ENCODE measurements at places on chromosomes 1 and 21.

DNA sequence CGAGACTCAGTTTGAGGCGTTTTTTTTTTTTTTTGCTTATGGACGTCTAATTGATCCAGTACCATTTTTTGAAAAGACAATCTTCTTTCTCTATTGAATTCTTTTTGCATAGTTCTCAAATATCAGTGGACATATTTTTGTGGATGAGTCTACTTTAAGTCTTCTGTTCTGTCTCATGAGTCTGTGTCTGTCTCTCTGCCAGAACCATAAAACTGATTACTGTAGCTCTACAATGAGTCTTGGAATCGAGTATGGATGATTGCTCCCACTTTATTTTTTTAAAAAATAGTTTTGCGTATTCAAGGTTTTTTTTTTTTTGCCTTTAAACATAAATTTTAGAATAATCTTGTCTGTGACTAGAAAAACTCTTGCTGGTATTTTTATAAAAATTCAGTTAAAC lies 323.5 kb downstream of the ZNF326 start:
- no peak for DNase-seq

DNA sequence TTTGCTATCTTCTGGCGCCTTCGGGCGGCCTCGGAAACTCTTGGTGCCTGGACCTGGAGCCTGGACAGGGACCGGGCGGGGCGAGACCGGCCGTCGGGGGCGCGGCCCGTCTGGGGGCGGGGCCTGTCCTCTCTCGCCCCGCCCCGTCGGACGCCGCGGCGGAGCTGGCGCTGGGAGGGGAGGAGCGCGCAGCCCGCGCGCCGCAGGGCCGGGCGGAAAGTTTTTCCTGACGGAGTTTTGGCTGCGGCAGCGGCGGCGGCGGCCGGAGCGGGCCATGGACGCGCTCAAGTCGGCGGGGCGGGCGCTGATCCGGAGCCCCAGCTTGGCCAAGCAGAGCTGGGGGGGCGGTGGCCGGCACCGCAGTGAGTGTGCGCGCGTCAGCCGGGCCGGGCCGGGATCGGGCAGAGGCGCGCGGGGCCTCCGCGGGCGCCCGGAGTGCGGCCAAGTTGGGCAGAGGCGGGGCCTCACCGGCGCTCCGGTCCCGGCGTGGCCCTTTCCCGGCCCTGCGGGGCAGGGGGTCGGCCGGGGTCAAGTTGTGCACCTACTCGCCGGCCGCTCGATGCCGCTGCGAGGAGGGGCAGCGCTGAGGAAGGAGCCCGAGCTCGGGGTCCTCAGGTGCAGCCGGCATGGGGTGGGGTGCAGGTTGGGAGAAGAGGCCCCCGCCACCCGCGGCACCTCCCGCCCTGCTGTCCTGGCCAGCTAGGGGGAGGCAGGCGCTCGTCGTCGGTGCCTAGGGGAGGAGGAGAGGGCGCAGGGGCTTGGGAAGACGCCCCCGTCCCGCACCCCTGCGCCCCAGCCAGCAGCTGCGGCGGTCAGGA lies at the start of gene LDLRAP1:
TSS of gene LDLRAP1 (plus strand) at position 182 of the 818 bp plus-strand sequence. CDS start at position 275, 93 bp downstream.
- no peak for DNase-seq

- no peak for DNase-seq
Observed at GRCh38 chr1:192584866-192585265, 9.3 kb downstream of the RGS1 start.

- no peak for DNase-seq
Observed at GRCh38 chr1:109909561-109909960, 1.1 kb upstream of the CSF1 start.

GRCh38 chr1:9841460-9841859 lies 17.7 kb upstream of the CLSTN1 start:
- no peak for DNase-seq

DNA sequence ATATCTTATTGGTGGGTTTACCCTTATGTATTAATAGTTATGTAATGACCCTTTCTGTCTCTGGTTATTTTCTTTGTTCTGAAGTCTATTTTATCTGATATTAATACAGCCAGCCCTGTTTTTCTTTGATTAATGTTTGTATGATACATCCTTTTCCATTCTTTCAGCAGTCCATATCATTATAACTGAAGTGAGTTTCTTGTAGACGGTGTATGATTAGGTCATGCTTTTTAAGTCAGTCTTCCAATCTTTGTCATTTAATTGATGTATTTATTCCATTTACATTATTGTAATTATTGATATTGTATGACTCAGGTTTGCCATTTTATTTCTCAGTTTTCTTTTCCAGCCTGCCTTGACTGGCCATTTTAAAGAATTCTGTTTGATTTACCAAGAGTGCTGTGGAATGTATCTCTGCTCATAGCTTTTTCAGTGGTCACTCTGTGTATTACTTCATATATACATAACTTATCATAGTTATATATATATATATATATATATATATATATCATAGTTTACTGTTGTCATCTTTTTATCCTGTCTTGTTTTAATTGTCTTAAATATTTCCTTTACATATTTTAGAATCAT lies 10.5 kb downstream of the RAB4A start:
- no peak for DNase-seq

- DNase-seq = no peak
Observed at GRCh38 chr1:85198864-85199263, 2.0 kb downstream of the SYDE2 start.

GRCh38 chr1:212514056-212514614 lies 81.4 kb downstream of the NENF start:
- DNase-seq = no peak

DNA sequence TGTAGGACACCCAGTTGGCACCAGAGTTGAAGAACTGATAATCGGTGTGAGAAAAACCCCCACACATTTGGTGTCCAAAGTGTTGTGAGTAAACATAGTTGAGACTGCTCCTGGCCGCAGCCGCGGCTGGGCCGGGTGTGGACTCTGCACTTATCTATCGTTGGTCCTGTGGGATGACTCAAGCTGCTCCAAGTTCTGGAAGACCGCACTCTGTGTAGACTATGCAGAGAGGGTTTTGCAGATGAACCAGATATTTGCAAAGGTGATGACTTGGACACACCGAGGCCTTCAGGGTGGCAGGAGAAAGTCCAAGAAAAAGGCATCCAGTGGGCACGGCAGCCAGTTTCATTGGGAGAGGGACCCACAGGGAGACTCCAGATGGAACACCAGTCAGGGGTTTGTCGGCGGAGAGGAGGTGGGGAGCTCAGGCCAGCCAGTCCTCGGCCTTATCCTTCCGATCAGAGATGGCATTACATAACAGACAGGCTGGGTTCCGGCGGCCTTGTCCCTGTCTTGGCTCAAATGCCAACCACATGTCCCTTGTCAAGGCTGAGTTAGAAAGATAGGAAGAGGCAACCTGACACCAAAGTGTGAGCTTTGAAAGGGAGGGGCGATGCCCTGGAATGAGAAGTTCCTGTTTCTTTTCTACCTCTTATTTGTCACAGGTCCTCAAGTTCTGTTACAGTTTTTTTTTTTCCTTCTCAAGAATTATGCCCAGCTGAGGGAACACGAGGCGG lies 21.1 kb downstream of the C2CD2 start:
- no peak for DNase-seq

- no peak for DNase-seq
Observed at GRCh38 chr1:178021950-178022349, 52.1 kb upstream of the SEC16B start.

DNA sequence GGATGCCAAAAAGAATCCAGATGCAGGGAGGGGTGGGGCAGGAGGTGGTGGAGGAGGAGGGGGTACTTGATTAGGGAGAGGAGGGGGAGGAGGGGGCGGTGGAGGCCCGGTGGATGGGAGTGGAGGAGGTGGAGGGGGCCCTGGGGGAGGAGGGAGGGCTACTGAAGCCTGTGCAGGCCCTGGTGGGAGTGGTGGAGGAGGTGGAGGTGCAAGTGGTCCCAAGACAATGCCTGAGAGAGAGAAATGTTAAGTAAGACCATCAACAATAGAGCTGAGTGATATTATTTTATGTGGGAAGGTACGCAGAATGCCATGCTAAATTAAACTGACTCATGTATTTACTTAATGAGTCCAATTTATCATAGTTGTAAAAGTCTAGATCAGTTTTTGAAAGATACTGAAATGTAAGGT lies 86.8 kb upstream of the LBR start:
- no peak for DNase-seq
